SW 1271 (cell line): ENCODE measurements at places on chromosomes 12 and 14.

DNA sequence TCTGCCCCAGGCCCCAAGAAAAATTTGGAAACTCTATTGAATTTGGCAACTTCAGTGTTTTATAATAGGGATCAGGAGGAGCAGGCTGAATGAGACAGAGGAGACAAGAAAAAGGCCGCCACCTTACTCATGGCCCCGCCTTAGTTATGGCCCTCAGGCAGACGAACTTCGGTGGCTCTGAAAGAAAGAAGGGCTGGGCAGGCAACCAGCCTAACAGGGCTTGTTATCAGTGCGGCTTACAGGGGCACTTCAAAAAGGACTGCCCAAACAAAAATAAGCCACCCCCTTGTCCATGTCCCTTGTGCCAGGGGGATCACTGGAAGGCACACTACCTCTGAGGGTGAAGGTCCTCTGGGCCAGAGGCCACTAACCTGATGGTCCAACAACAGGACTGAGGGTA is 146.3 kb upstream of the ATF7IP start:
- no peak for DNase-seq

DNA sequence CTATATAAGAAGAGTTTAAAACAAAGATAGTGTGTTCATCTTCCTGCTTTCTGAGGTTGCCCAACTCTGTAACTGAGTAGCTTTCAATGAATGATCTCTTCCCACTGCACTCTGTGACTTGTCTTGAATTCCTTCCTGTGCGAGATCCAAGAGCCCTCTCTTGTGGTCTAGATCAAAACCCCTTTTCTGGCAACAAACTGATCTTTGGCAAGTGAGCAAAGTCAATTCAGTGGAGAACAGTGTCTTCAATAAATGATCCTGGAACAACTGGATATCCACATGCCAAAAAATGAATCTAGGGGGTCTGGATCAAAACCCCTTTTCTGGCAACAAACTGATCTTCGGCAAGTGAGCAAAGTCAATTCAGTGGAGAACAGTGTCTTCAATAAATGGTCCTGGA is 8.5 kb downstream of the CFAP54 start:
- no peak for DNase-seq

DNA sequence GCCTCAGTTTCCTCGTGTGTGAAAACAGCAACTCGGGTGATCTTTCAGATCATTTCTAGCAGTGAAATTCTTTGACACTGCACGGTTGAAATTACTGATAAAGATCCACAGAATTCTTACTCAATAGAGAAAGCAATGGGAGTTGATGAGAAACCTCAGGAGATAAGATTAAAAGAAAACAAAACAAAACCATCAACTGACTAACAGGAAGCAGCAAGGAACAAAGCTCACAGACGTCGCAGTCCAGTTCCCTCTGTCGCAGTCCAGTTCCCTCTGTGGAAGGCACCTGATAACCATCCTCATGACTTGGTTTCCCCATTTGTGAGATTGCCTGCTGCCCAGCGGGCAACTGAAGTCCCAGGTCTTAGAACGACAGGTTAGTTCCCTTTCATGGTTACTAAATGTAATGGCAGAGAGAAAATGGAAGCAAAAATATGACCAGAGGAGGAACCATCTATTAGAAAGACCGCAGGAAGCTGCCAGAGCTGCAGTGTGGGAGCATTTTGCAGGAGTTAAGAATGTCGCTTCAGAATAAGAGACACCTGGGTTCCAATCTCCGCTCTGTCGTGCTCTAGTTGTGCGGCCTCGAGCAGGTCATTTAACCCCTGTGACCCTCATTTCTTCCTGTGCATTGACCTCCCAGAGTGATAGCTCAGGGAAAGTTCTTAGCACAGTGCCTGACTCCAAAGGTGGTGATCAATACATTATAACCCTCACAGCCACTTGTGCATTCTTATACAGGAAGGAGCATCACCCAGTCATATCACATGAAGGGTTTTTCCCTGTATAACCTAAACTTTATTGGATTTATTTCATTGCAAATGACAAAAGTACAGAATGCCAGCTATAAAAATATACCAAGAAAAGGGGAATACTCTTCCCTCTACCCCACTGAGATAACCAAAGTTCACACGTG is 5.1 kb upstream of the MED13L start:
- no peak for DNase-seq

DNA sequence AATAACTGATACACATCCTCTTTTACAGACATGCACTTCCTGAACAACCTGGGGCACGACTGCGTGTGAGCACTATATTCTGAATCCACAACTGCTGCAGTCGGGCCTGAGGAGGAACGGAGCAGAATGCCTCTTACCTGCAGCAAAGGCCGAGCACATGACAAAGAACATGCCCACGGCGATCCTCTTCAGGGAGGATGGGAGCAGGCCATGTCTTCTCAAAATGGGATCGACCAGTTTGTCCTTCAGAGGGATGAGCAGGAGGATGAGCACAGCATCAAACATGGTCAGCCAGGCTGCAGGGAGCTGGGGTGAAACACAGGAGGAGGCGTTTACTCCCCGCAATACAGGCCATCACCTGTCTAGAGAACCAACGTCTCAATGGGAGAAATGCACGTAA is 15.1 kb downstream of the SLC15A4 start:
- DNase-seq: no peak

DNA sequence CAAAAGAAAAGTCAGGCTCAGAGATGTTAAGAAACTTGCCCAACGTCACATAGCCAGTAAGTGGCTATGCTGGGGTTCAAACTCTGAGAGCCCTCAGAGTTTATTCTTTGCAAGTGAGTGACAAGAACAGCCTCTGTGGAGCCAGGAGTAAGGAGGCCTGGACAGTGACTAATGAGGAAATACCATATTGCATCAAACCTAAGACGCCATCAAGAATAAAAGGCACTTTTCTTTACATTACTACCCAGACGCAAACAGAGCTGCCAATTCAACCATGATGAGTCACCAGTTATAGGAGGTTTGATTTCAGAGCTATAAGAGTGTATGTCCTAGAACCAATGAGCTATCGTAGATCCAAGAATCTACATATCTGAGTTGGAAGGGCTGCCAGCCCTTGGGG is 9.4 kb downstream of the TNFRSF1A start:
- DNase-seq: peak; percentile 42

DNA sequence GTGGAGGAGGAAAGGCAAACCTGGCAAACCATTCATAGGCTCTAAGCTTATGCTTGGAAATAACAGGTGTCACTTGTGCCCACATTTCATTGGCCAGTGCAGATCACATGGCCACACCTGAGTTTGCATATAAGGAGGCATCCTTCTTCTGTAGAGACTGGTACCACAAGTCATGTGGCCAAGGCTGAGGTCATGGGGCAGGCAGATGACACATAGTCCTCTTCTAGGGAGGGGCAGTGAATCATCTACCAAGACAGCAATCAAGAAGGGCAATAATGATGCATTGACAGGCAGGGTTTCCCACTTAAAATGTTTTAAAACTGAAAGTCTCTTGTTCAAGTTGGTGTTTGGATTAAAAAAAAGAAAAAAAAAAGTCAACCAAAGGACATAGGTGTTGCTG is 77.3 kb downstream of the DAAM1 start:
- no peak for DNase-seq

- no peak for DNase-seq
Measured at GRCh38 chr14:51260225-51260624, 20.2 kb downstream of the TMX1 start.

DNA sequence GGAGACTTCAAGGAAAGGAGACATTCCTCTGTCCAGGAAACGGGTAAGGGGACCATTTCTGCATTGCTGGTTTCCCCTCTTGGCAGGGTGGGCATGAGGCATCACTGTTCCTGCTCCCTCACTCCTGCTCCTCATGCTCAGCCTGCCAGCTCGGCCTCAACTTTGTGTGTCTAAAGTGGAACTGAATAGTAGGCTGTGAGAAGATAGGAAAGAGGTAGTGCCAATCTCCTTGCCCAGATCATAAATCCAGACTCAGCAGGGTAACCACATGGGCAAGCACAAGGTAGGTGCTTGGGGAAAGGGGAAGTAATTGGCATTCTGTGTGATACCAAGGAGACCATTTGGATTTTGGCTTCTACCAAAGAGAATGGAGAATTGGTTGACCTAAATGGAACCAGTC is 2.6 kb downstream of the LTB4R start:
- no peak for DNase-seq

- no peak for DNase-seq
Measured at GRCh38 chr12:96044017-96044942, 8.9 kb upstream of the LTA4H start.

GRCh38 chr12:39252628-39253027 is 190.3 kb downstream of the KIF21A start:
- no peak for DNase-seq

DNA sequence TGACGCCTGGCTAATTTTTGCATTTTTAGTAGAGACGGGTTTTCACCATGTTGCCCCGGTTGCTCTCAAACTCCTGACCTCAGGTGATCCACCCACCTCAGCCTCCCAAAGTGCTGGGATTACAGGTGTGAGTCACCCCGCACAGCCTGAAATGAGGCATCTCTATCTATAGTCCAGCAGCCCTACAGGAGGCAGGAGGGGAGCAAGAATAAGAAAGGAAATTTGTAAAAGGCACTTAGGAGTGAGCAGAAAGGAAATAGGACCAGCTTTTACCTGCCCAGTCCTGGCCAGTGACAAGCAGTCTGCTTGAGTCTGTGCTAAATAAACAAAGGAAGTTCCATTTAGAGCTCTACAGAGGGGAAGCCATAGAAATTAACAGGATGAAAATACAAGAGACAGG is 15.0 kb upstream of the PSMA6 start:
- DNase-seq: no peak

DNA sequence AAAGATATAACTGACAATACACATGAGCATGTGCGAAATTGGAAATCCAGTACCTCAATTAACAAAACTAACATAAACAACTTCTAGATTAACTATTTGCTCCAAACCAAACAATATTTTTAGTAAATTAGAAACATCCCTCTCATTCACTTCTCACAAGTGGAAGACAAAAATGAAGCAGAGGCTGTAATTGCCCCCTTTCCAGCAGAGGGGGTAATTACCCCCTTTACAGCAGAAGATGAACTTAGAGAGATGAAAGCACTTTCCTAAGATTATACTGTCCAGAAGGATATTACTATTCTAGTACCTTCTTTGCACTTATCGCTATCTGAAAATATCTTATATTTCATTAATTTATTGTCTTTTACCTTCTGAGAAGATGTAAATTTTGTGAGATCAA is 1025.2 kb downstream of the FSCB start:
- DNase-seq: no peak

DNA sequence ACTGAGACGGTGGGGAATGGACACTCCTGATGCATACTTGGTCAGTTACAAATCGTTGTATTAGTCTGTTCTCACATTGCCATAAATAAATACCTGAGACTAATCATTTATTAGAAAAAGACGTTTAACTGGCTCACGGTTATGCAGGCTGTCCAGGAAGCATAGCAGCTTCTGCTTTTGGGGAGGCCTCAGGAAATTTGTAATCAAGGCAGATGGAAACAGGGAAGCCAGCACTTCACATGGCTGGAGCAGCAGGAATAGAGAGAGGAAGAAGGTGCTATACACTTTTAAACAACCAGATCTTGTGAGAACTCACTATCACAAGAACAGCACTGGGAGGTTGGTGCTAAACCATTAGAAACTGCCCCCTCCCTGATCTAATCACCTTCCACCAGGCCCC is 418.2 kb downstream of the FLRT2 start:
- no peak for DNase-seq

GRCh38 chr12:54628186-54628846 is 6.4 kb downstream of the LACRT start:
- DNase-seq: no peak

DNA sequence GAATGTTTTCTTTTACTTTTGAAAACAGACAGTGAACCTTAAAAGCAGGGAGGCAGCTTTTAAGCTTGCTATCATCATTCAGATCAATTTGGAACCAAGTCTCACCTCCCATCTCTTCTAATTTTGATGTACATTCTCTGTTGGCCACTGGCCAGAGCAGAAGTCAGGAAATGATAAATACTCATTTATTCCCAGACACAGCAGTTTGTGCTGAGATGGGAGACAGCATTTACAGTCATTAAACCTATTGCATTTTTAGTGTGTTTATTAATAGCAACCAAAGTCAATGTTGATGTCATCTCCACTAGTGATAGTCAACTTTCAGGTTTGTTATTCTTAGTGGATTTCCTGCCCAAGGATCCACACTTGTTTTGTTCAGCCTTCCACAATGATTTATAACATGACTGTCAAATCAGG is 320.0 kb upstream of the ATP2B1 start:
- DNase-seq: no peak

GRCh38 chr12:10119066-10119465 is 10.9 kb downstream of the CLEC7A start:
- no peak for DNase-seq

- DNase-seq: no peak
Measured at GRCh38 chr14:20707622-20708021, 19.1 kb downstream of the ANG start.

DNA sequence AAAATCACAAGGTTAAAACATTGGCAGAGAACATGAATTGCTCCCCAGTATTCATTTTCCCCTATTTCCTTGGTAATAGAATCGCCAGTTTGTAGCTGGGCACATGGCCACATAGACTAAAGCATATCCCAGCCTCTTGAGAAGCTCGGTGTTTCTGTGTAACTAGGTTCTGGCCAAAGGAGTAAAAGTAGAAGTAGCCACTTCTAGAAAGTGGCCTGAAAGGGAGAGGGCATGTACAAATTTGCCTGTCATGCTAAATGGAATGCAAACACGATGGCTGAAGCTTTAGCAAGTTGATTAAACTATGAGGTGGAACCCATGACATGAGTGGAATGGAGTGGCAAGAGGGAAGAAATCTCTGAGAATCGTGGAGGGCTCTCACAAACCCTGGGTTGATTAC is 173.7 kb upstream of the EGLN3 start:
- no peak for DNase-seq

GRCh38 chr12:25986180-25986579 is 27.7 kb downstream of the RASSF8 start:
- DNase-seq: no peak

GRCh38 chr12:47741340-47741703 is 16.0 kb upstream of the ENDOU start:
- DNase-seq: peak; percentile 14

GRCh38 chr12:22527999-22528398 is 16.3 kb downstream of the C2CD5 start:
- peak; percentile 55 for DNase-seq

- DNase-seq: no peak
Measured at GRCh38 chr12:42039176-42039575, 105.5 kb downstream of the GXYLT1 start.

DNA sequence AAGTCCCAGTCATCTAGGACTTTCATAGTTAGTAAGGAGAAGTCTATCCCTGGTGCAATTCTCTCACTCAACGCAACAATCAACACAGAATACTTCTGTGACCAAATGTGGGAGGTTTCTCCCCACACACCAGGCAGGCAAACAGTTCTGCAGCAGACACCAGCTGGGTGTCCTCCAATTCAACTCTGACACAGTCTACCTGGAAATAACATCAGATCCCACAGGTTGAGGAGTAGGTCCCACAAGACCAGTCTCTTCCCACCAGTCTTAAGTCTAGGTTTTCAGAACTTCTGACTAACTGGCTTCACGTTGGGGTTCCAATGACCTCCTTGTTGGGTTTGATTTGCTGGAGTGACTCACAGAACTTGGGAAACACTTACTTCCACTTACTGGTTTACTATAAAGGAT is 14.8 kb downstream of the ACOT6 start:
- DNase-seq: no peak

- no peak for DNase-seq
Measured at GRCh38 chr12:64749461-64750200, 9.6 kb downstream of the GNS start.

- DNase-seq: no peak
Measured at GRCh38 chr12:39846971-39847650, 227.5 kb upstream of the ABCD2 start.
